ENCODE measurements at places on chromosomes 12 and 14.

DNA sequence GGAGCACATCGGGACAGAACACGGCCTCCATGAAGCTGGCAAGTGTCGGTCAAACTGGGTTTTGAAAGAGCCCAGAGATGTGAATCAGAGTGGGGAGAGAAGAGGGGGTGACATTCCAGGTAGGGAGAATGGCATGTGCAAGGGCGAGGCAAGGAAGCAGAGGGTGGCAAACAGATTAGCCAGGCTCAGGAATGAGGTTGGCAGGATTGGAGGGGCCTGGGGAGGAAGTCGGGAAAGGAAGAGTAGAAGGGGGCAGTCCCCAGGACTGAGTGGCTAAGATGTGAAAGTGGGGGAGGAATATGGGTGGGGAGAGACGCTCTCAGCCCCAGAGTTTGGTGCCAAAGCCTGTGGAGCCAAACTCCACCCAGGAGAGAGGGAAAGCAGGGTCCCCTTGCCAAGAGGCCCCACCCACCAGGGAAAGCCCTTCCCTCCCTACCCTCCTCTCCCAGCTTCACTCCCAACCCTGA lies 5.5 kb upstream of the HDAC7 start:
- no peak for DNase-seq

- no peak for DNase-seq
Measured at GRCh38 chr12:131218923-131219669, 265.4 kb downstream of the ADGRD1 start.

- no peak for DNase-seq
Measured at GRCh38 chr14:102949062-102949800, 26.8 kb downstream of the AMN start.

- no peak for DNase-seq
Measured at GRCh38 chr12:110657747-110658146, 31.2 kb downstream of the HVCN1 start.

- DNase-seq = no peak
Measured at GRCh38 chr12:62772416-62772955, 162.5 kb downstream of the PPM1H start.

DNA sequence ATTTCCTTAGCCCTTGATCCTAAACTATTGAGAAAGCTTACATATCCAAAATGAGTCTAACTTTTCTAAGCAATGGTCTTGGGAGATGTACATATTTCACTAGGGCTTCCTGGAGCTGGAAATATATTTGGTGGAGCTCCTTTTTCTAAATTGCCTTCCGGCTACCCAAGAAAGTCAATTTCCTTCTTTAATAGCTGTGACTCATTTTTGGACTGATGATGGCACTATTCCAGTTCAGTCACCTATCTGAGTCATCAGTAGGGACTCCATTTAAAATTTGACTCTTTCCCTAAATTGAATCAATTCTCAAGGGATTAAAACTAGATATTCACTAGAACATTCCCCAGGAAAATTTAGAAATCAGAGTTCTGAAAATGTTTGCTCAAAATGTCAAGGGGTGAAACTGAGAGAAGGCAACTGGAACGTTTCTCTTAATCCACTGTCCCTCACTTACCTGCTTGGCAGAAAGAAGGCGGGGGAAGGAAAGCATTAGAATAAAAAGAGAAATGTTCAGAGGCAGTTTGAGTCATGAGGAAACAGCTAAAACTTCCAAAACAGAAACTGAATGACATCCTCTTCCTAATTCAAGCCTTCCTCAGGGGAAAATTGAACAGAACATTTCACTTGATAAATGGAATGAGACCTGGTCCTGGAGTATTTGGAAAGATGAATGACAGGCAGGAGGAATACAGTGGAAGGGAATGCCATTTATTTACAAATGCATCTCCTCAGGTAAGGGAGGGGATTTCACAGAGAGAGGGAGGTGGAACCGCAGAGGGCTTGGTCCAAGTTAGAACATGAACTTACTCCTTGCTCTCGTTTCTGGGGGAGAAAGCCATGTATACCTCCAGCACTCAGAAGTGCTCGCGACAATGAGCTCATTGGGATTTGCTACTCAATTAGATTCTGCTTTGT lies 91.2 kb downstream of the RGS6 start:
- no peak for DNase-seq

DNA sequence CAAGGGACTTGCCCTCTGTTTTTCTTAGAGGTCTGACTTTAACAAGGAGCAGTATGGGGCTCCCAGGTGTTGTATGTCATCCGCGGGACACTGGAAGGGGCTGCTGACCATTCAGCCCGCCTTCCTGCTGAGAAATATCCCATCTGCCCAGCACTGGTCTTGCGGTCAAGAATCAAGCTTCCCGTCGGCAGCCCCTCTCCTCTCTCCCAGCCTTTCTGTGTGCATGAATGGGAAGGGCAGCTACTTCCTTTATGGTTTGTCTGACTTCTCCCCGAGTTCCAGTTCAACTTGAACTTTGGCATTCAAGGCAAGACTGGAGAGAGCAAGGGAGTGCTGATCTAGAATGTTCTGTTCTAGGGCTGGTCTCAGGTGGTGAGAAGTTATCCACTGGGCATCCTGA lies 51.5 kb downstream of the PSMA6 start:
- no peak for DNase-seq

GRCh38 chr12:100263131-100263530 lies 3.7 kb downstream of the DEPDC4 start:
- DNase-seq = no peak

- DNase-seq = no peak
Measured at GRCh38 chr14:71354801-71355200, 447.5 kb downstream of the PCNX1 start.

GRCh38 chr14:68691031-68691791 lies 101.7 kb downstream of the ZFP36L1 start:
- DNase-seq = no peak

GRCh38 chr12:15278816-15279658 lies 43.3 kb upstream of the PTPRO start:
- DNase-seq = no peak

DNA sequence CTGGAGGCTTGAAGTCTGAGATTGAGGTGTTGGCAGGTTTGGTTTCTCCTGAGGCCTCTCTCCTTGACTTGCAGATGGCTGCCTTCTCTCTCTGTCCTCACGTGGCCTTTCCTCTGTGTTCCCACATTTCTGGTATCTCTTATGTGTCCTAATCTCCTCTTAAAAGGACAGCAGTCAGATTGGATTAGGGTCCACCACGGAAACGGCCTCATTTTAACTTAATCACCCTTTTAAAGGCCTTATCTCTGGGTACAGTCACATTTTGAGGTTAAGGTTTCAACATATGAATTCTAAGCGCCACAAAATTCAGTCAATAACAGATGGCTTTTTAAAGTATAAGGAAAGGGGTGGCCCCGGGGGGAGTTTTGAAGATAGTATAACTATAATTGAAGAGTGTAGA lies 33.5 kb downstream of the UNC79 start:
- DNase-seq = no peak

DNA sequence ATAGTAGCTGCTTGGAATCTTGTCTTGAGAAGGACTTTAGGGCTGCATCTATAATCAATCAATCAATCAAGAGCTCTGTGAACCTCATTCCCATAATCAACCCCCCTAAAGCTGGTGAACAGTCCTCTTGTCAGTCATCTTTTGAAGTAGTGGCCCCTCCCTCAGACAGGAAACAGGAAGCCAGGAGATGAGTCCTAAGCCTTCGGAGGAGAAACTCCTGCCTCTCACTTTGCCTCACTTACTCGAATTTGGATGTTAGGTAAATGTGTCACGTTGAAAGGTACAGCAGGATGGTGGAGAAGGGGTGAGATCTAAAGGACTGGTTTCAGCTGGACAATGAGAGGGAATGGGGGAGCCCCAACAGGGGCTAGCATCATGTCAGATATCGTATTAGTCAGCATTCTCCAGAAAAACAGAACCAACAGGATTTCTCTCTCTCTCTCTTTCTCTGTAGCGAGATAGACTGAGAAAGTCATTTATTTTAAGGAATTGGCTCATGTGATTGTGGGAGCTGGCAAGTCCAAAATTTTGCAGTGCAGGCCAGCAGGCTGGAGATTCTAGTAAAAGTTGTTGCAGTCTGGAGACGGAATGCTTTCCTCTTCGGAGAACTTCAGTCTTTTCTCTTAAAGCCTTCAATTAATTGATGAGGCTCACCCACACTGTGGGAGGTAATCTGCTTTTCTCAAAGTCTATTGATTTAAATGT lies 144.4 kb upstream of the PWP1 start:
- DNase-seq = no peak

All from DMS 273 treated with DMSO at 0.1 percent for 48 hours (cell line).